ENCODE measurements at places on chromosomes 2 and 18.

DNA sequence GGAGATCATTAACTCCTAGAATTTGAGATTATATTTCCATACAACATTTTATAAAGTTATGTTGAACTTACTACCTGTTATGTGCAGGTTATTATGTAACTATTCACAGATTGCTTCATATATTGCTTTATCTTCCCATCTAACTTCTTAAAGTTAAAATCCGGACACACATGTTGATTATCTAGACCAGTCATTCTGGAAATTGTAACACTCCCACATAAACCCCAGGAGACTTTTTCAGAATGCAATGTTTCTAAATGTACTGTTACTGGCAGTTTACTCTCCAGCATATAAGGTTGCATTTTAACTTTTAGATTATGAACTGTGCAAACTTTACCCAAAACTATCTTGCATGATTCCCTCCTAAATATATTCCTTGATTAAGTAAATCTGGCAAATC, 70.5 kb upstream of the FAM117B start:
- no peak for DNase-seq

- no peak for DNase-seq
Observed at GRCh38 chr18:3869848-3870247, 419.9 kb downstream of the TGIF1 start.

DNA sequence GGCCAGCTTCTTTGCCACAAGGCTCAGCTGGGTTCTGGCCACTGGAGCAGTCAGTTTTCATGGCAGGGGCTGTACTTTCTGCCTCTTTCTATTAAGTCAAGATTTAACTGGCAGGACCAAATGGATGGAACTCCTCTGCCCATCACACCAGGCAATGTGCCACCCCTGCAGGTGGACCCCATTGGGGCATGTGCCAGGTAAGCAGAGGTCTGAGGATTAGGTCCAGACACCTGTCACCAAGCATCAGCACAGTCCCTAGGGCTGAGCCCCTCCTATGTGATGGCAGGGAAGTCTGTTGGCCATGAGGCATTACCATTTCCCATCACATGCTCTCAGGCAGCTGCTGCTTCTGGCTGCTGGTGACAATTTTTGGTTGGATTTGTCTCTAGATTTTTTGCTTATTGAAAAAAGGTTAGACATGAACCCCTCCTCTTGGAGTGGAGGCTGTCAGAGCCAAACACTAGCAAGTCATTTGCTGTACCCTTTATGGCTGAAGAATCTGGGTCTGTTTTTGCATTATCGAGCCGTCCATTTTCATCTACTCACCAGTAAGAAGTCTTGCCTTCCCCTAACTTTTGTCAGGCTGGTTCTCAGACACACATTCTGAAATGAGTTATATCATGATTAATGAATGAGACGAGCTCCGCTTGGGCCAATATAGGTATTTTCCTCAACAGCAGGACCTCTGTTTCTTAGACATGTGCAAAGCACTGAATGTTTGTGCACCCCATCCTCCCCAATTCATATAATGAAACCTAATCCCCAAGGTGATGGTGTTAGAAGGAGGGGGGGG, 328.0 kb downstream of the TSN start:
- DNase-seq: no peak

GRCh38 chr2:23460228-23460627, 75.2 kb downstream of the KLHL29 start:
- no peak for DNase-seq

- DNase-seq: no peak
Observed at GRCh38 chr2:26619096-26619495, 22.1 kb downstream of the CIB4 start.

GRCh38 chr18:5065615-5066014, 131.4 kb downstream of the AKAIN1 start:
- DNase-seq: no peak

DNA sequence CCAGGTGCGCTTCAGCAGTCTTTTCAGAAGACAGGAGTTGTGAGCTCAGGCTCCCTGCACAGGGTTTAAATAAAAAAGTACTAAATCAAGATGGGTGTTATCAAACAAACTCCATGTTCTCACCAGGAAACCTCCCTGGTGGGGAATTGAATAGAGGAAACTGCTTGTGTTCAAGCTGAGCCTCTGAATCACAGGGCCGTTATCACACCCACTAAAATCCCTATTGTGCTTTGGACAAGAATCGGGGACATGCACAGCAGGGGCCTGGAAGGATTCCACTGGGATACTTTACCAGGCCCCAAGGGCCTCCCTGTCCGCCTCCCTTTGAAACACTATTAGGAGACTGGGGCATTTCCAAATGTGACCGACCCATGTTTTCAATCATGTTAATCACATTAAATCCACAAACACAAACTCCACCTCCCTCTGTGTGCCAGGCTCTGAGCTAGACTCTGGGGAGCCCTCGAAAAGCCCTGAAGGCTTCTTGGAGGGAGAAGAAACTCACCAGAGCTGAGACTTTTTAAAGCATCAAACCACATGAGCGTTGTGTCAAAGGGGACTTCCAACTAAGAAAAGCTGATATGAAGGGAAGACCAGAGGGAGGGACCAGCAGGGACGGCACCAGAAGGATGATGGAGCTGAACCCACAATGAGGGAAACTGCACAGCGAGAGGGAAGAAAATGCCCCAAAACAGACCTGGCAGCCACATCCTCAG, 458.7 kb upstream of the ID2 start:
- no peak for DNase-seq
